ENCODE measurements at places on chromosomes 13 and 19.
A peak's percentile ranks its signal among the peaks of the same experiment; 100 is the strongest.

DNA sequence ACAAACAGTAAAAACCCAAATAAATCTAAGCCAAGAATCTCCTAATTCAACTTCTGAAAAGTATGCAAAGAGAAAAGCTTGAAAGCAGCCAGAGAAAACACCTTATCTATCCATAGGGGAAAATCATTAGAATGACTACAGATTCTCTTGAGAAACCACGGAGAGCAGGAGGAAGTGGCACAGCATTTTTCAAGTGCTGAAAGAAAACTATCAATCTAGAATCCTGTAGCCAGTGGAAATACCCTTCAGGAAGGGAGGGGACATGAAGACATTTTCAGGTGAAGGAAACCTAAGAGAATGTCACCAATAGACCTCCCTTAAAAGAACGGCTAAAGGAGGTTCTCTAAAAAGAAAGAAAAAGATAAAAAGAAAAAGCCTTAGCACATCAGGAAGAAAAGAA, 66.2 kb upstream of the XPO4 start:
- DNase-seq: no peak

DNA sequence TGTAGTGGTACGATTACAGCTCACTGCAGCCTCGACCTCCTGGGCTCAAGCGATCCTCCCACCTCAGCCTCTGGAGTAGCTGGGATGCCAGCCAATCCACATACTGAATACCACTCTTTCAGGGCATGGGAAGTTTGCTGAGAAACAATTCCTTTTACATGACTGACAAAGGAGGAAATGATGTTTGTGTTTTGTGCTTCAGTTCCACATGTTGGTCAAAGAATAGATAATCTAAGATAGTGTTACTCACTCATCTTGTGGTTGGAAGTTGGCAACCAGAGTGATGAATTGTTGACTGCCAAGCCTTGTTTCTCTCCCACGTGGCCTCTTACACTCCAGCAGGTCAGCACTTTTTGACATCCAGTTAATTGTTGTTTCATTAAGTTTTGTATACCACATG, 7.6 kb downstream of the MBD3L2B start:
- no peak for DNase-seq

GRCh38 chr19:7670150-7670783, 1.4 kb downstream of the RETN start:
- DNase-seq: no peak

- DNase-seq: no peak
These were observed 95.6 kb upstream of the HTR2A start for GRCh38 chr13:46992383-46992952.

DNA sequence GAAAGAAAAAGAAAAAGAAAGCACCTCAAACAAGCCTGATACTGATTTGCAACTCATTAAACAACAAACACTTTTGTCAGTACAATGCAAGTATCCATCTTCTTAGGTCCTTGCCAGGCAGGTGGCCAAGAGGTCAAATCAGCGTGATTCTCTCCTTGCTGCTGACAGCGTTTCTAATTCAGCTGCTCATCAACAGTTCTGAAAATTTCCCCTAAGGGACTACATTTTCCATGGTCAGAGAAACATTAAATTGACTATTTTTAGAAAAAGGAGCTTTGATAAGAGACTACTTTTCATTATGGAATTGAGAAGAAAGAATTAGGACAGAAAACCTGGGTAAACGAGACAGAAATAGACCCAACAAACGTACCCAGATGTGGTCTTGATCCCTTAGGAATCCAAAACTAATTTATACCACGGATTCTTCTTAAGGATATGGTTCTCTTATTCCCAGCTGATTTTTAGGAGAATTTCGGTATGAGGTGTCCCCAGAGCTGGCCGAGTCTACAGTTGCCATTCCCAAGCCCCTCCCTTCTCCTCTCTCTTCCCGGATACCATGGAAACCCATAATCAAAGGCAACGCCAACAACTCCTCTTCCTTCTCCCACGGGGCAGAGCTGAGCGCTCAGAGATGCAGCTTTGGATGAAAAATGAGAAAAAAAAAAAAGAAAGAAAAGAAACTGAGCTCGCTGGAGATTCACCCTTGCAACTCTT, 29.5 kb upstream of the CEBPG start:
- DNase-seq: peak; percentile 75

GRCh38 chr19:13026462-13027370, 31.4 kb downstream of the NFIX start:
- DNase-seq: no peak

DNA sequence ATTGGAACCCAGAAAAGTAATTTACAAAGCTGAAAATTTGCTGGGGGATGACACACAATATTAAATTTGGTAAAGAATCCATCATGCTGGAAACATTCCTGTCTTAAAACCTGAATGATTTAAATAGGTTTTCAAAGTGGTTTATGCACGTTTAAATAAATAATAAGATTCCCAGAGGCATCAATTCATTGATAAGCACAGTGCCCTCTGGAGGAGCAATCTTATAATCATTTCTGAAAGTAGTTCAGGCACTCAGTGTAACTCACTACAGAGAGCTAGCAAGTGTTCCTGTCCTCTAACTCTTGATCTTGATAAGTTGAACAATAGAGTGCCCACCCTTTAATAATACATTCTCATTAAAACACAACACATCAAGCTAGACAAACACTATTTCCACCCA, 43.5 kb upstream of the SHISA2 start:
- no peak for DNase-seq

DNA sequence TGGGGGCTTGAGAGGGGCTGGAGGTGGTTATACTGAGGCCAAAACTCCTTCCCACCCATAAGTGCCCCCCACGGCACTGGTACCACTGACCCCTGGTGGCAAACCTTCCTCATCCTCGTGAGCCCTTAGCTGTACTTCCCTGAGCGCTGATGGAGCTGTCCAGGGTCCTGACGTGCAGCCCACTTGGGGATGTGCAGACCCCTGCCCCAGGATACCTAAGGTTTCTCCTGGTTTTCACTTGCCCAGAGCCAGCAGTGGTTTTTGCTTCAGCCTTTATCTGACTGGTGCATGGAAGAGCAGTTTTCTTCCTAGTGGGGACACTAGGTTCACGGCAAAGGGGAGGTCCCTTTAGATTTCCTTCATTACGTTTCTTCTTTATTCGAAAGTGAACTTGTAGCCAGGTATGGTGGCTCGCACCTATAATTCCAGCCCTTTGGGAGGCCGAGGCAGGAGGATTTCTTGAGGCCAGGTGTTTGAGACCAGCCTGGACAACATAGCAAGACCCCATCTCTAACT, 28.7 kb upstream of the KCTD15 start:
- peak; percentile 27 for DNase-seq

- no peak for DNase-seq
These were observed 46.4 kb downstream of the AP1M1 start for GRCh38 chr19:16244091-16244490.

DNA sequence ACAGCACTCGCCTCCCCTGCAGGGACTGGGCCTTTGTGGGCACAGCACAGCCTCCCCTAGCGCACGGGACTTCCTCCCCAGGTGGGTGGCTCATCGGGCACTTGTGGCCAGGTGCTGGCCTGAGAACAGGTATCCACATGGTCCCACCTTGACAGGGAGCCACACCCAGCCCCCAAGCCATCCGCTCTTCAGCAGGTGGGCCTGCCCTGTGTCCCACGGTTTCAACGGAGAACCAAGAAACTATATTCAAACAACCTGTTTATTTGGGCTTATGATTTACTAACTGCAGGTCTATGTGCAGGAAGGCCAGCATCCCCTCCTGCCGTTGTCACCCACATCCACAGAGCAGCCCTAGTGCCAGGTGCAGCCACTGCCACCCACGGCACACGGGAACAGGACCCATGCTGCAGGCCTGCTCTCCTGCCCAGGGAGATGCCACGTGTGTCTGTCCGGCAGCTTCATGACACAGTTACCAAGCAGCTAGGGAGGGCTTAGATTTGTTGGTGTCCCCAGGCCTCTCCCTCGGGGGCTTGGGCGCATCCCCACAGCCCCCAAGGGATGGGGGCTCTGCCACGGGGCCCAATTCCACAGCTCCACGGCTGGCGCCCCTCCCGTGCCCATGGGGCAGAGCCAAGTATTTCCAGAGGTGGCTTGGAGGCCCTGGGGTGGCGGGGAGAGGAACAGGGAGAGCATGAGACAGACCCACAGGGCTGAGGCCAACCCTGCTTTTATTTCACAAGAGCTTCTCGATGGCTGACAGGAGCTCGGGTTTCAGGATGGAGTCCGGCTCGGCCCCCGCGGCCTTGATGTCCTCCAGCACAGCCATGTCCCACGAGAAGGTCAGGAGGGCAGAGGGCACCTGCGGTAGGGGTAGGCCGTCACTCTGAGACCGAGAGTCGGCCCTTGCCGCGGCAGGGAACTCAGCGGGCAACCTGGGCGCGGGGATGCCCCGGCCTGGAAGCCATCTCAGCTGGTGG, 12.5 kb downstream of the UBXN6 start:
- no peak for DNase-seq

DNA sequence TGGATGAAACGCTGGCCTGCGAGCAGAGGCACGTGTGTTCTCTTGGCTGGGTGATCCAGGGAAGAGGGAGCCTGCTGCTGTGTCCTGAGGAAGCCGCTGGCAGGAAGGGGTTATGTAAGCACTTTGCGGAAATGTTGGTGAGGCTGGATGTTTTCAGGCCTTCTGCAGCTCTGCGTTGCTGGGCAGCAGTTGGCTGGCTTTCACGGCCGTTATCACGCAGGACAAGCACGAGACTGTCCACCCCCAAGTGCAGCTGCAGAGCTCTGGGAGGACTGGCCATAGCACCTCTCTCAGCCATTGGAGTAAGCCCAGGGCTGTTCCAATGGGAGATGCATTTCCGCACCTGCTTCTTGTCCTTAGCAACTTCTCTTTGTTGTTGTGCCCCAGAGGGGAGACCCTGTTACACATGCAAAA, 146.9 kb upstream of the SOX21 start:
- DNase-seq: peak; percentile 34

- DNase-seq: no peak
These were observed 3.2 kb downstream of the OXGR1 start for GRCh38 chr13:96991072-96991471.

DNA sequence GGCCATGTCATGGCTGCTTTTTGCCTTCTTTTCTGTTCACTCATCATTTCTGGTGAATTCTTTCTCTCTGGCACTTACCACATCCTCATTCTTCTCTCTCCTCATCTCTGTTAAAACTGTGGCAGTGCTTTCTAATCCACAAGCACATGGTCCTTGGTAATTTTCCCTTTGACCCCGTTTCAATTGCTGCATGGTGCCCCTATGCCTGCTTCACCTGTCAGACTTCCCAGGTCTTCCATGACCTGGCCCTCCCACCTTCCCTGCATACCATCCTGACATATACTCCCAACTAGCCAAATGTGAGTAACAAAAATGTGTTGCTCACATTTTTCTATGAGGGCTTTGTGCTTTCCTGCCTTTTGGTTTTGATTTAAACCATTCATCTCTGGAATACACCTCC, 286.5 kb downstream of the MTUS2 start:
- no peak for DNase-seq

GRCh38 chr13:109465148-109465547, 321.2 kb downstream of the IRS2 start:
- no peak for DNase-seq
